T-helper 17 cell (primary cell): ENCODE measurements at places on chromosomes 7 and 10.

DNA sequence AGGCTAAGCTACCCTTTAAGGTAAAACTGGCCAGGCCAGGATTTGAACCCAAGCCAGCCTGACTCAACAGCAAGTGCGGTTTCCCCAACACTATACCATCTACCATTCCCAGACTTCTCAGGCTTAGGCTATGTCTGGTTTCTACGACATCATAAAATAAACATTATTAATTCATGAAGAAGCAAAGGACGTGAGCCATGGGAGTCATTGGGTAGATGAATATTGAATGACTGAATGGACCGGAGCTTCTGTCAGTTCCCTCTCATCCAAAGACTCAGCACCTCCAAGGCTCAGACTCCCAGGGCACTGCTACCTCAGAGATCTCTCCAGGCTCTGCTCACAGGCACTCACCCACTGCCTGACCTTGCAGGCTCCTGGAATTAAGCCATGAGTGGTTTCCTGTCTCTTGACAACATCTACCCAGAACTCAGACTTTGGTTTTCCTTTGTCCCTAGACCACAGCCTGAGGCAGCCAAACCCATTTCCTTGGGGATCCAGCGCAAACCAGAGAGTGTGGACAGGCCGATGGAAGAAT is 64.6 kb upstream of the STEAP1B start:
- H3K27me3 ChIP-seq: peaks cover 52% of the 10 kb centered on the region
- peaks cover 32% of the 10 kb centered on the region for H3K4me1 ChIP-seq
- DNase-seq: no peak
- peaks cover 8% of the 10 kb centered on the region for H3K36me3 ChIP-seq
- H3K27ac ChIP-seq: no peak overlapping the region
- H3K4me3 ChIP-seq: peak overlapping the region; percentile 75

DNA sequence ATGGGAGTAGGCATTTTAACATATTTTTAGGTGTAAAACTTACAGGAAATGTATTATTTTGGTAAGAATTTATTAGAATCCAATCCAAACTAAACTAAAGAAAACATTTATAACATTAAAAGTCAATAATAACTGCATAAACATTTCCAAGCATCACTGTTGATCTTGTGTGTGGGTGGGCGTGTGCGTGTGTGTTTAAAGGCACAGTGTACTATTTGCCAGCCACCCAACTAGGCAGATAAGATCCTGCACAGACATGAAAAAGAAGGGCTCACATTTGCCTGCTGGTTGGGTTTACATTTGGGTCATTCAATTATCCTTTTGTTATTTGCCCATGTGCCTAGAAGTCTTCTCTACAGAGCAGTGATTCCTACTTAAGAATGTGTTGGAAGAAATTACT is 31.0 kb upstream of the WNT16 start:
- H3K27me3 ChIP-seq: peaks cover 22% of the 10 kb centered on the region
- no peak overlapping the region for H3K27ac ChIP-seq
- H3K4me3 ChIP-seq: no peak overlapping the region

DNA sequence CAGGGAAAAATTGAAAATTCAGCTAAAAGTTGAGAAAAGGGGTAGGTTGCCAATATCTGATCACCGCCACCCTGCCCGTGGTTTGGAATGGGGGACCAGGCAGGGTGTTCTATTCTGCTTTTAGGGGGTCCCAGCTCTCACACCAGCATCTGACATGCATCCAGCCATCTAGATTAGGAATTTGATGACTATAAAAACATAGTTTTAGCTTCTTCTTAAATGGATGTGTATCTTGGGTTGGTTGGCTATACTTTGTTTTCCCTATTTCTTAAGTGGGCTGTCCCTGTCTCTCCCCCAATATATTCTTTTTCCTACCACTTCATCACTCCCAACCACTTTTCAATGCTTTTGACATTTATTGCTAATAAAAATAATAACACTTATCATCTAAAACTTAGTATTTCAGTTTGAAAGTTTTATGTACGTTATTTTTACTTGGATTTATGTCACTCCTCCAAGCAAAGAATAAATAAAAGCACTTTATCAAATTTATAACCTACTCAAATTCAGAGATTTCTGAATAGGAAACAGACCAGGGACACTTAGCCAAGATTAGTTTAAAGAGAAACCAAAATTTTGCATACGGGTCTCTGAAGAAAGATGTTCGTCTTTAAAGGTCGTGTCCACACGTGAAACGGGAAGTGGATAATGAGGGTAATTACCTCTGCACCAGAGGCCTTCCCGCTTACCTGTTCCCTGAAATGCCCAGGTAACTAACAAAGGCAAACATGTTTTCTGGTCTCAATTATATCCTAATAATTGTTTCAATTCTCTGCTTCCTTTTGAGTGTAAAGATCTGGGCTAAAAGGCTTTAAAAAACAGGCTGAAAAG is 233.2 kb upstream of the AUTS2 start:
- no peaks in the 10 kb centered on the region for H3K27me3 ChIP-seq
- H3K4me1 ChIP-seq: no peaks in the 10 kb centered on the region
- no peak overlapping the region for H3K4me3 ChIP-seq
- H3K36me3 ChIP-seq: no peaks in the 10 kb centered on the region
- DNase-seq: no peak
- H3K27ac ChIP-seq: no peak overlapping the region

GRCh38 chr7:50641442-50642405 is 76.5 kb upstream of the DDC start:
- H3K27me3 ChIP-seq: no peaks in the 10 kb centered on the region
- no peaks in the 10 kb centered on the region for H3K36me3 ChIP-seq
- H3K27ac ChIP-seq: no peak overlapping the region
- DNase-seq: no peak
- H3K4me1 ChIP-seq: peaks cover 5% of the 10 kb centered on the region

GRCh38 chr7:25240340-25240739 is 12.1 kb upstream of the NPVF start:
- H3K4me3 ChIP-seq: no peak overlapping the region
- H3K4me1 ChIP-seq: no peaks in the 10 kb centered on the region
- no peak for DNase-seq
- no peak overlapping the region for H3K27ac ChIP-seq

- H3K27ac ChIP-seq: no peak overlapping the region
- DNase-seq: no peak
- H3K36me3 ChIP-seq: no peaks in the 10 kb centered on the region
These were observed 163.7 kb downstream of the ARL4A start for GRCh38 chr7:12851142-12851541.

DNA sequence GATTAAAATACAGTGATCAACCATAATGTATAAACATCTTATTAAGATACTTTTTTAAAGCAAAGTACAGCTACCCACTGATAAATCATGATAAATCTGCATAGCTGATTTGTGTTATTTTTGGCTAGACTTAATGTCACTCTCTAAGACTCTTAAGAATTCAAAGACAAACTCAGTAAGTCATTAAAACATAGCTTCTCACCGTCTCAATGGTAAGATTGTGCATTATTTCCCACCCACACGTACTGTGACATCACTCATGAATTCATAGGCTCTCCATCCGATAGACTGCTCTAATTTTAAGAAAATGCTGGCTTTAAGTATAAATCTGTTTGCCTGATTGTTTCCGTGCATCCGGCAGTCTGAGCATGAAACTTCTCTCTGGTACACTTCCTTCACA is 266.1 kb downstream of the GLI3 start:
- H3K4me1 ChIP-seq: no peaks in the 10 kb centered on the region
- DNase-seq: no peak
- no peak overlapping the region for H3K27ac ChIP-seq
- peaks cover 21% of the 10 kb centered on the region for H3K27me3 ChIP-seq
